ENCODE measurements at places on chromosomes 12 and 14.

GRCh38 chr12:13116259-13116658, 12.8 kb upstream of the GSG1 start:
- no peak for DNase-seq

DNA sequence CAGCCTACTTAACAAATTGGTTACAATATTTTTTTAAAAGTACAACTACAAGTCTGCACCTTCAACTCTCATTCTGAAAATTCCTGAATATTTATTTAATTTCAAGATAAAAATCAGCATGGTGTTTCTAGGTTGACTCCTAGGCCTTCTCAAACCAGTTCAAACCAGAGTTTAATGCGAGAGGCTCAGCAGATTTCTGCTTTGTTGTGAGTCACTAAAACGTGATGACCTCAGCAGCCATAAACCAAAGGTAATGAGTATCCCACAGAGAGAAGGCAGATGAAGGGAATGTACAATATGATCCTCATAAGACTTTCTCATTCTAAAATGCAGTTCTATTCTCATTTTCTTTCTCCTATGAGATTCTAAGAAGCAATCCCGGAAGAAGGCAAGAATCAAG, 1.5 kb downstream of the PRDM4 start:
- DNase-seq = no peak

- DNase-seq = no peak
Measured at GRCh38 chr14:98593361-98593761, 678.6 kb downstream of the BCL11B start.

GRCh38 chr12:40502322-40502721, 189.9 kb upstream of the CNTN1 start:
- no peak for DNase-seq

- DNase-seq = no peak
Measured at GRCh38 chr12:44403185-44403584, 472.9 kb downstream of the NELL2 start.

- DNase-seq = no peak
Measured at GRCh38 chr12:12616512-12617310, 5.0 kb downstream of the CREBL2 start.

- no peak for DNase-seq
Measured at GRCh38 chr14:51236314-51236713, 3.7 kb upstream of the TMX1 start.

DNA sequence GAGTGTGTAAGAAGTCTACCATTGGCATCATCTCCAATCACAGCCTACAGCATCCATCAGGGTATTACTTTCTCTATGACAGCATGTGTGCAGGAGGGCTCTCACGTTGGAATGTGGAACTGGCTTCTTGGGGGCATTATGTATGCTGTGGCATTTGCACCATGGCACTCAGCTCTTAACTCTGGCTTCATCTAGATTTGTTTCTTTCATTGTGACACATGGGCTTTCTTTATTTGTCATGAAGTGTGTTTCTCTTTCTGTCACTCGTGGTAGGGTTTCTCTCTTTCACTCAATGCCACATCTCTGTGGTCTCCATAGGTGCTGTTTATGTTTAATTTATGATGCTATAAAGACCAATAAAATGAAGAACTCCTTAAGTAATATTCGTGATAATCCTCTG, 191.2 kb upstream of the GARIN2 start:
- DNase-seq = no peak

DNA sequence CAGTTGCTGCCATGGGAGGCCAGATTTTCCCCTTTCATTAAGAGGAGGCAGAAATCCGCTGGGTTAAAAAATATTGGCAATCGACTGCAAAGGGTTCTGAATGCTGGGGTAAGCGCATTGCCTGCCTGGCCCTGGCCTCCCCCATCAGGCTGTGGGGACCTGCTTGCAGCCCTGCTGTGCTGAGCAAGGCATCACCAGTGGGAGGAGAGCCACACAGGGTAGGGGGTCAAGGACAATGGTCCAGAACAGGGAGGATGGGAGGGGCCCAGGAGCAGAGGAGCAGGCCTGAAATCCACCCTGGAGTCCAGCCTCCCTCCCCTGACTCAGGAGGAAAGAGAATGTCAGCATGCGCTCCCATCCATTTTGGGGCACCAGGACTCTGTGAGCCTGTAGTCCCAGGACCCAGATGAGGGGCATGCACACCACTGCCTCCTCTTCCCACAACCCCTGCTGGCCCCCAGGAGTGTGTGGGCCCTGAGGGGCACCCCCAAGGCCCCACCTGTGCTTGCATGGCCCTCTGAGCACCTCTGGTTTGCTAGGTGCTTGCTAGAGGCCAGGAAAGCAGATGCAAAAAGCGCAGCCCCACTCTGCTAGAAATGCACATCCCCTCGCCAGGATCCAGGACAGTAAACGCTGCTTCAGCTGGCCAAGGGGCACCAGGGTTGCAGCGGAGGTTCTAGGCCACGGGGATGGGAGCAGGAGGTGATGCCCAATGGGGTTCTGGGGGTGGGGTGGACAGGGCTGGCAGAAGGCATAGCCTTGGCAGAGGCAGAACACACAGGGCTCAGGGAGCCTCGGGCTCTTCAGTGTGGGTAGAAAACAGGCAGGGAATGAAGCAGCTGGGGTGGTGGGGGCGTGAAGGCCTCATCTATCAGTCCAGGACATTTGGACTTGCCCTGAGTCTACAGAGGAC, 14.6 kb downstream of the TESC start:
- no peak for DNase-seq

- no peak for DNase-seq
Measured at GRCh38 chr14:92473261-92473968, 40.2 kb upstream of the RIN3 start.

- no peak for DNase-seq
Measured at GRCh38 chr14:98404811-98405210, 867.2 kb downstream of the BCL11B start.

- DNase-seq = no peak
Measured at GRCh38 chr14:95490138-95490509, 26.3 kb downstream of the SYNE3 start.

DNA sequence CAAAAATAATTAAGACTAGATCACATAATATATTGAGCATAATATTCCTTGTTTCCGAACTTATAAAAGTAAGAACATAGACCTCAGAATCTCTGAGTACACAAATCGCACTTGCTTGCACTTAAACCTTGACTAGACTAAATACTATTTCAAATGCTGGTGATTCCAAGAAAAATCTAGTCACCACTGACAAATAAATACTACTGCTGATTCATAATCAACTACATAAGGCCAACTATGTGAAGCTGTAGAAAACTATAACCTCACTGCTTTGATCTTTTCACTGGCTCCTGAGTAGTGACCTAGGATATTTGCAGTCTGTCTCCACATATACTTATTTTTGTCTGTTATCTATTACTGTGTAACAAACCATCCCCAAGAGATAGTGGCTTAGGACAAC, 245.4 kb downstream of the DIO2 start:
- DNase-seq = no peak

GRCh38 chr12:124616394-124617221, 49.2 kb upstream of the NCOR2 start:
- no peak for DNase-seq

DNA sequence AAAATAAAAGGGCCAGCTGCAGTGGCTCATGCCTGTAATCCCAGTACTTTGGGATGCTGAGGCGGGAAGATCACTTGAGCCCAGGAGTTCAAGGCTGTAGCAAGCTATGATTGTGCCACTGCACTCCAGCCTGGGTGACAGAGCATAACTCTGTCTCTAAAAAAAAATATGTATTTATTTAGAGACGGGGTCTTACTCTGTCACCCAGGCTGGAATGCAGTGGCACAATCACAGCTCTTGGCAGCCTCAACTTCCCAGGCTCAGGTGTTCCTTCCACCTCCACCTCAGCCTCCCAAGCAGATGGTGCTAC, 179.3 kb upstream of the ATF7IP start:
- no peak for DNase-seq

- no peak for DNase-seq
Measured at GRCh38 chr14:70096866-70097265, 91.9 kb downstream of the SLC8A3 start.

DNA sequence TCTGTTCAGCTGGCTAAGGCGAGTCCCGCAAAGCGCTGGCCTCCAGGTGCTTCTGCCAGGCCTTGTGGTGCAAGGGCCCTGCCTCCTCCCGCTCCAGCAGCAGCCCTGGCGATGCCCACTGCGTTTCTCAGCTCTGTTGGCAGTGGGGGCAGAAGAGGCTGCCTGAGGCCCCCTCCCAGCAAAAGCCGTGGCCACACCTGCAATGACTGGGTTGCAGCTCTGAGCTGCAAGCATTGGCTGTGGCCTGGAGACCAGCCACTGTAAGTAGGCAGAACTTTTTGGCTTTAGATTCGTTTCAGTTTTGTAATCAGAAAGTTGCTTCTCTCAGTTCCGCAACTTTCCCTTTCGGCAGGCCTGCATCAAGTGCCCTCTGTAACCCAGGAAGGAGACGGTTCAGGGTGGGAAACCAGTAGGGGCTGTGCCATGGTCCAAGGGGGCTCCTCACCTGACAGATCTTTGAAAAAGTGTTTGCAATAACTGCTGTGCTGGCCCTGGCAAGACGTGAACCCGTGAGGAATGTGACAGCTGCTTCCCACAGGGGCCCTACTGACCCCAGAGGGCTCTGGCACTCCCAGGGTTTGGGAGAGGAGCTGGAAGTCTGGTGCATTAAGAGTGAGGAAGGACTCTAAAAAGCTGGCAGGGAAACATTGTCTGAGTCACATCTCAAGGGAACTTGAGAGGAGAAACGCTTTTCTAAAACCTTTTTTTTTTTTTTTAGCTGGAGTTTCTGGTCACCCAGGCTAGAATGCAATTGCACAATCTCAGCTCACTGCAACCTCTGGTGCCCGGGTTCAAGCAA, 54.5 kb upstream of the MAX start:
- no peak for DNase-seq

- no peak for DNase-seq
Measured at GRCh38 chr14:49770212-49770817, 2.4 kb downstream of the KLHDC2 start.

DNA sequence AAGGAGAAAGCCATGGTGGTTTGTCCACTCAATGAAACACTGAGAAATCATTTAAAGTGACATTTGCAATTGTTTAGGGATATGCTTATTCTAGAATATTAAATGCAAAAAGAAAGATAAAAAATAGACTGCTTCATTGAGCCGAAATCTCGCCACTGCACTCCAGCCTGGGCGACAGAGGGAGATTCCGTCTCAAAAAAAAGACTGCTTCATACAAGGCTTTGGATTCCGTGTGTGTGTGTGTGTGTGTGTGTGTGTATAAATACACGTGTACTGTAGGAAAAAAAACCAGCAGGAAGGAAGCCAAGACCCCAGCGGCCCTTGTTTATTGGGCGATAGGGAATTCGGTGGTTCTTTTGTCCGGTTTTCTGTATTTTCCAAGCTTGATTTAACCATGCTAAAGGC, 3.2 kb upstream of the ZNF839 start:
- no peak for DNase-seq

- DNase-seq = no peak
Measured at GRCh38 chr12:66269142-66269541, 33.2 kb upstream of the HELB start.

- peak; percentile 47 for DNase-seq
Measured at GRCh38 chr14:90518941-90519256, 122.1 kb downstream of the CALM1 start.
